NCI-H2227 treated with DMSO at 0.1 percent for 48 hours (cell line): ENCODE measurements at places on chromosomes 12 and 14.

DNA sequence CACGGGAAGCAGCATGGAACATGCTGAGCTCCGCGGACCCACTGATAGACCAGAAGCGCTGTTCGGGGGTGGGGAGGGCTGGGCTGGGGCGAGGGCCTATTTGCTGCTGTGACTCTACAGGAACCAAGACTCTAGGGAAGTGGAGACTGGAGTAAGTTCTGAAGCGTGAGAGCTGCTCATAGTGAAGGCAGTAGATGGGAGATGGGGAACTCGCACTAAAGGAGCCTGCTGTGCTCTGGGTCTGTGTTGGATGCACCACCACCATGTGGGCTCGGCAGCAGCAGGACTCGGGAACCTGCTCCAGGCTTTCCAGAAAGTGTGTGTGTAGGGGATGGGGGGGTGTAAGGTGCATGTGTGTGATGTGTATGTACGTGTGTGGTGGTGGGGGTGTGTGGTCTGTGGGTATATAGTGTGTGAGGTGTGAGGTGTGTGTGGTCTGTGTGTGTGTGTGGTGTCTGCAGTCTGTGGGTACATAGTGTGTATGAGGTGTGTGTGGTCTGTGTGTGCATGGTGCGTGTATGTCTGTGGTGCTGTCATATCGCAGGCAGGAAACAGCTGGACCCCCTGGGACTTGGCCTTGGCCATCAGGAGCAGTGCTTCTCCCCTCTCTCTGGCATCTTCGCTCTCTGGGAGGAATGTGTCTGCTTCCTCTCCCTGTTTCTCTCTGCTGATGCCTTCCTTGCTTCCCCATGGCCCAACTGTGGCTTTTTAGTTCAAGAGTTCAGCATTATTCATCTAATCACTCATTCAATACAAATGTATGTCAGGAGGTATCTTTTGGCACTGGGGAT lies 378.9 kb downstream of the FUT8 start:
- no peak for DNase-seq

DNA sequence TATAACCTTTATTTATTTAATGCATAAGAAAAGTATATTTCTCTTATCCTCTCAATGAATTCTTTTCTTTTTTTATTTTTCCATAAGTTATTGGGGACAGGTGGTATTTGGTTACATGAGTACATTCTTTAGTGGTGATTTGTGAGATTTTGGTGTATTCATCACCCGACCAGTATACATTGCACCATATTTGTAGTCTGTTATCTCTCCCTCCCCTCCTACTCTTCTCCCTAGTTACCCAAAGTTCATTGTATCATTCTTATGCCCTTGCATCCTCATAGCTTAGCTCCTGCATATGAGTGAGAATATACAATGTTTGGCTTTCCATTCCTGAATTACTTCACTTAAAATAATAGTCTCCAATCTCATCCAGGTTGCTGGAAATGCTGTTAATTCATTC lies 1900.0 kb upstream of the SEL1L start:
- no peak for DNase-seq

DNA sequence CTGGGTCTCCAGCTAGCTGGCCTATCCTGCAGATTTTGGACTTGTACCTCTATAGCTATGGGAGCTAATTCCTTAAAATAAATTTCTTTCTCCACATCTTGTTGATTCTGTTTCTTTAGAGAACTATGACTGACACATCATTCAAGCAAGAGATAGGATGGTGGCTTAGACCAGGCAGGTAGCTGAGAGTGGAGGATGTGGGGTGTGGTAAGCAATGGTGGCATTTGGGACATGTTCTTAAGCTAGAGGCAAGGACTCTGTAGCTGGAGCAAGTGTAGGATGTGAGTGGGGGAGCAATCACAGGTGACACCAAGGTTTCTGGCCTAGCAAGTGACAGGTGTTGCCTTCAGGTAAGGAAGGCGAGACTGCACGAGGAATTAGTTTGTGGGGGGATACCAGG lies 6.8 kb downstream of the TDRD9 start:
- no peak for DNase-seq

DNA sequence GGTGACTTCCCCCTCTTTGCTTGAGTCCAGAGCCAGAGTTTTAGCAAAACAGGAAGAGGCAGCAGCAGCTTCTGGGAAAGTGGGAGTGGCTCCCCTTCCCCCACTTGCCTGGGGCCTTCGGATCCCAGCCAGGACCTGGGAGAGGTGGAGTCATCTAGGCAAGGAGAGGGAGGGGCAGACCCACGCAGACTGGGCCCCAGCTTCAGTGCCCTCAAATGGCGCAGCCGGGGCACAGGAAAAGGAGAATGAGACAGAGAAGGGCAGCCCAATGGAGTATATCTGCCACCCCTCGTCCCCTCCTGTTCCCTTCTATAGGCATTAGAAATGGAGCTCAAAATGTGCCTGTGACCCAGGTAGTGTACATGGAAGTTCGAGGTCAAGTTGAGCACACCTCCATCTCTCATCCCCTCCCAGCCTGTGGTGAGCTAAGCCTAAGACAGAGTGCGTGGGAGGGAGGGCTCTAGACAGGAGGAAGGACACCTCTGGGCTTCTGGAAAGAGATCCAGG lies 9.3 kb upstream of the HDAC7 start:
- no peak for DNase-seq

DNA sequence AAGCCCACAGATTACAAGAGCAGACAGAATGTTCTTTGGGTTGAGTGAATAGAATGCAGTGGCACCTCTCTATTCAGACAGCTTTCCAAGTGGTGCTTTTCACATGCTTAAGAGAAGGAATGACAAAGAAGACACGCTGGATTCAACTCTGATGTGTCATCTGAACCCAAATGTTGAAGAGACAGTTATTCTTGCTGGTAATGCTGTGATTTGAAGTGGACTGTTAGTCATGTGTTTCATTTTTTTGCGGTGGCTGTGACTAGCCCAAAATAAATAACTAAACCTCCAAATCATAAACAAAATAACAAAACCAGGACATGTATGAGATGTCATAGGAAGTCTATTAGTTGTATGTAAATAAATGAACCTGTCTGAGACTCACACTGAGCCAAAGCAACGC lies 391.8 kb upstream of the PRICKLE1 start:
- no peak for DNase-seq
